ENCODE measurements at places on chromosomes 2 and 18. TPM values are rescaled to one million over a fixed set of nuclear protein-coding genes. Genes with fewer than 3 reads are reported as not detected.
A peak's percentile ranks its signal among the peaks of the same experiment; 100 is the strongest.

DNA sequence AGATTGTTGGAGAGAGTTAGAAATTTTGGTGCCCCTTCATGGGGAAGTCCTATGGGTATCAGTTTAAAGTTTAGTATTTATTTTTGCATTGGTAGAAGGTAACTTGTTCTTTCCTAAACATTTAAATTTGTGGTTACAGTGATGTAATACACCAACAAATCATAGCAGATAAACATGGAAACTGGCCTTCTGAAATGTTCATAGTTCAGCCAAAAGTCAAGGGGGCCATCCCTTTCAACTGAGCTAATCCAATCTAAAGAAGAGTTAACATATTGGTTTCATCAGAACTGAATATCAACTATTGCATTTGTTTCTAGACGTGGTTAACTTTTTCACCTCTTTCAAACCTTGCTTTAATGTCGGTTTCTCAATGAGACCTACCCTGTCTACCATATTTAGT lies 46.3 kb downstream of the PPP1R1C start:
- DNase-seq, result no peak

DNA sequence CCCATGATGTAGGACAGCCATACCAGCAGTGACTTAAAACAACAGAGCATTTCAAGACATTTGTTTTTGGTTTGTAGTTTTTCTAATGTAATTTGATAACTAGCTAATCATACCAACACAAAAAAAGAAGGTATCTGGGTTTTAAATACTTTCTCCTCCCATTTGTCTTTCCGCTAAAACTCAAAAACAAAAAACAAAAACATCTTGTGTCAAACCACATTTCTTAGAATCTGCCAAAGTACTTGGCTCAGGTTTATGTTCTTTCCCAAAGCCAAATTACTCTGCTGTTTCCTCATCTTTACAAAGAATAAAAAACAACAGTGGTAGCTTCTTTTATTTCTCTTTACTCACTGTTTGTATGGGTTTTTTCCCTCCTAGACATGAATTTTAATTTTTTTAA lies 71.5 kb downstream of the GREB1L start:
- no peak for DNase-seq

- DNase-seq, result no peak
Measured at GRCh38 chr18:73409242-73409641, 541.5 kb upstream of the NETO1 start.

The SLC4A3 gene
- polyA plus RNA-seq, result 2.2 TPM

GRCh38 chr2:228072669-228073068 lies 108.8 kb downstream of the SPHKAP start:
- DNase-seq, result no peak

The HOXD9 gene
- 1.9 TPM for polyA plus RNA-seq

GRCh38 chr2:217739741-217740140 lies 263.1 kb downstream of the TNS1 start:
- DNase-seq, result no peak

The EVX2 gene
- not detected for polyA plus RNA-seq

The GKN2 gene
- polyA plus RNA-seq, result not detected

The LRRTM4 gene
- not detected for polyA plus RNA-seq

The CNDP1 gene
- polyA plus RNA-seq, result 11.9 TPM

GRCh38 chr2:170354855-170355780 lies 177.2 kb downstream of the MYO3B start:
- no peak for DNase-seq

GRCh38 chr2:186575302-186575701 lies 14.6 kb upstream of the ITGAV start:
- peak; percentile 73 for DNase-seq

DNA sequence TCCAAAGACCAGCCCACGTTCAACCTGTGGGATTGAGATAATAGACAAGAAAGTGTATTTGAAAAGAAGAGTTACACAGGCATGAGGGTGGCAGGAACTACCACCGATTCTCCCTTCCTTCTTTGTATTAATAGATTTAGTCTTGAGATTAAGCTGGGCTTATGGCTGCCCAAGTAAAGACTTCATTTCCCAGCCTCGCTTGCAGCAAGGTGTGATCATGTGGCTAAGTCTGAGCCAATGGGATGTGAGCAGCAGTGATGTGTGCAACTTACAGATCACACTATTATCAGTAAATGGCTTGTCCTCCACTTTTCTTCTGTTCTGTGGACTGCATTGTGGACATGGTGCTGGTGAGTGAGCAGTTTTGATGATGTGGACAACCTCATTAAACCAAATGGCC lies 101.7 kb downstream of the POLR1A start:
- DNase-seq, result no peak

The R3HDM1 gene
- polyA plus RNA-seq, result 6.7 TPM

The FEV gene
- polyA plus RNA-seq, result 5.7 TPM

DNA sequence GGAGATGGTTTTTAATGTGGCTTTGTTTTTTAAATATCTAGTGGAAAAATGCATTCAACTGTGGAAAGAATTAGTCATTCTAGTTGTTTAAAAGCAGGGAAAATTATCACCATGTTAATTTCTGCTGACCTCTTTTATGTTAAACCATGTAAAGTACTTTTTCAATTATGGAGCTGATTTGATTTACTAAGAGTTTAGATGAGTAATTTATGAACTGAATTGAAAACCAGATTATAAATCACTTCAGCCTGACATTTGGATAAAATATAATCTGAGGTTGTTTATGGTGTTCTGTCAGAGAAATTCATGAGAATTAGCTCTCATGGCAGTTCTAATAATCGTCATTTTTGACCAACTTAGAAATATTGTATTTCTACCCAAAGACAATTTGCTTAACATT lies 11.6 kb downstream of the ITGA4 start:
- DNase-seq, result no peak

DNA sequence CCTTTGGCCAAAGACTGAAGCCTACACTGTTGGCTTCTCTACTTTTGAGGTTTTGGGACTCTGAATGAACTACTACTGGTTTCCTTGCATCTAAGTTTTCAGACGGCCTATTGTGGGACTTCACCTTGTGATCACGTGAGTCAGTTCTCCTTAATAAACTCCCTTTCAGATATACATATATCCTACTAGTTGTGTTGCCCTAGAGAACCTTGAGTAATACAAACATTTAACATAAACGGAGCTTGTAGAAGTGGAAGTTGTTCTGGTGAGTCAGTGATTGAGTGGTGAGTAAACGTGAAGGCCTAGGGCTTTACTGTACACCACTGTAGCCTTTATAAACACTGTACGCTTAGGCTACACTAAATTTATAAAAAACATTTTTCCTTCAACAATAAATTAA lies 107.2 kb upstream of the CDH2 start:
- DNase-seq, result no peak

DNA sequence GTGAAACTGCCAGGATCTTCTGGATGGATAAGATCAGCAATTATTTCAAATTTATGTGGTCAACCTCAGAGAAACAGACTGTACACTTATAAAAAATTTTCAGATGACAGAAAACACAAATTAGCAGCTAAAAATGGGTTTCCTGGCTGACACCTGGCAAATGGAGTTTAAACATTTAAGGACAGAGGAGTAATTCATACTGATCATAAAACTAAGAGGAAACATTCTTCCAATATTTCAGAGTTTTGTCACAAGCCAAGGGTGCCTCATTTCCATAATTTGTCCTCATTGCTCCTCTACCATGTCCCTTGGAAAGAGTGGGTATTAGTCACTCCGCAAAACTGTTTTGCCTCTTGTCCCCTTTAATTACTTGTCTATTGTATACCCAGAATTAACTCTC lies 70.2 kb downstream of the TMEFF2 start:
- no peak for DNase-seq

DNA sequence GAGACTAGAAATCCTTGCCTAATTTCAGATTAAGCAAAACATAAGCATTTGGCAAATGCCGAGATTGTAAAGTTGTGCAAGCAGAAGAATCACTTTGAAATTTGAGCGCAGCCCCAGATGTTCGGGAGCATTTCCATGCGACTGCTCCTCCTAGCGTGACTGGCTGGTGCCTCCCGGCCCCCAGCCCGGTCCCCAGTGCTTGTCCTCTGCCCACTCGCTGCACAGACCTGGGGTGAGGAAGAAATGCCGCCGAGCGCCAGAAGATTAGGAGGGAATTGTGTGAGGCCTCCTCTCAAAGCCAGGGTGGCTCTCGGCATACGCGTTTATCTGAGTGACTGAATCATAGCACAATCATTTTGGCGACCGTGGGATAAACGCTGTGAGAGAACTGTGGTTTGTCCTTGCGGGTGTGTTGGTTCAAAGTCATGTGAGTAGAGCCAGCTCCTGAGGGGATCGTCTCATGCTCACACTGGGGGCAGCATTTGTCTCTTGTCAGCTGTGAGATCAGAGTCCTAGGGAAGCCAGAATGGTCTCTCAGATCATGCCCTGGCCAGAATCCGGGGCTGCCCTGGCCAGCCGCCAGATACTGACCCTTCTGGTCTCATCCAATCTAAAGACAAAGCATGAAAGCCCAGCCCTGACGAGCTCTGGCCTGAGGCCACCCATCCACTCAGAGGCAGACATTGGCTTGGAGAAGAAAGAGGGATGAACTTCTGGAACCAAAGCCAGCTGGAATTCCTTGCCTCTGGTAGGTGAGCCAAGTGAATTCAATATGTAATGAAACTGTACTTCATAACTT lies 189.3 kb downstream of the SH3RF3 start:
- peak; percentile 33 for DNase-seq

The CACNB4 gene
- polyA plus RNA-seq, result 1.3 TPM

DNA sequence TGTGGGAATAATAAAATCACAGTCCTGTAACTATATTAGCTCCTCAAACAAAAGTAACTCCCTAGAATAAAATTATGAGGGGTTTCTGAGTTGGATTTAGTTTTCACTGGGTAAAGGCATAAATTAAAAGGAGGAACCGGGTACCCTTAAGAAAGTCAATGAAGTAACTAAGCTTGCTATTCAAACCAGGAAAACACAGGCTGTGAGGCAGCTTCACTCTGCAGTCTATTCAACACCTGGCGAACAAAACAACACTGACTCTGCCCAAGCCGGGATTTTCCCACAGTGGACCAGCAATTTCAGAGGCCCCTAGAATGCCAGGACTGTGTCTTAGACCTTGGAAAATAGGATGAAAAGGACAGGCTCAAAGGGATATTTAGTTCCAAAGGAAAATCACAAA lies 24.6 kb upstream of the CREB1 start:
- no peak for DNase-seq

The NT5DC4 gene
- 0.04 TPM for polyA plus RNA-seq

The GAL3ST2 gene
- 0.04 TPM for polyA plus RNA-seq

- no peak for DNase-seq
Measured at GRCh38 chr2:201059961-201060755, 11.3 kb downstream of the HYCC2 start.

GRCh38 chr2:65053199-65053598 lies 3.0 kb upstream of the CEP68 start:
- DNase-seq, result no peak

GRCh38 chr2:167100506-167100905 lies 212.2 kb downstream of the XIRP2 start:
- no peak for DNase-seq

The AGXT gene
- polyA plus RNA-seq, result 0.58 TPM

The SLC9A4 gene
- not detected for polyA plus RNA-seq

The SPDYA gene
- 0.06 TPM for polyA plus RNA-seq

GRCh38 chr2:234218266-234219045 lies 168.0 kb downstream of the SPP2 start:
- peak; percentile 28 for DNase-seq

The LIPG gene
- polyA plus RNA-seq, result 33.0 TPM

GRCh38 chr18:73940721-73941120 lies 206.9 kb downstream of the FBXO15 start:
- no peak for DNase-seq

DNA sequence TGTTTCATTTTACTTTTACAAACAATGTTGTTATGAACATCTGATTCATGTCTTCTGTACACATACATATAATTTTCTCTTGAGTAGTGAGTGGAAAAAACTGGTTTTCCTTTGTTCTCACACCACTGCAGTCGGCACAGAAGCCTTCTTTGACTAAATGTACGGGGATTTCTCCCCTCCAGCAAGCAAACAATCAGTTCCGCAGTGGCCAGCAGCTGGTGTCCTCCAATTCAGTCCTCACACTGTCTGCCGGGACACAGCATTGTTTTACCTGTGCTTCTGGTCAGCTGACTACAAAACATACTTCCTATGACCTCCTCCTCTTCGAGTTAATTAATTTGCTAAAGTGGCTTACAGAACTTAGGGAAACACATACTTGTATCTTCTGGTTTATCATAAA lies 202.8 kb downstream of the WDR7 start:
- DNase-seq, result no peak

- DNase-seq, result no peak
Measured at GRCh38 chr2:82007071-82007664, 1702.6 kb upstream of the LRRTM1 start.

- no peak for DNase-seq
Measured at GRCh38 chr2:7567646-7568045, 650.4 kb downstream of the RNF144A start.

The CRACDL gene
- 4.6 TPM for polyA plus RNA-seq

The SCG2 gene
- 4.0 TPM for polyA plus RNA-seq

The ACTG2 gene
- polyA plus RNA-seq, result 20.5 TPM

GRCh38 chr2:6148882-6149281 lies 456.7 kb downstream of the SOX11 start:
- no peak for DNase-seq

The CPO gene
- polyA plus RNA-seq, result 15.7 TPM

DNA sequence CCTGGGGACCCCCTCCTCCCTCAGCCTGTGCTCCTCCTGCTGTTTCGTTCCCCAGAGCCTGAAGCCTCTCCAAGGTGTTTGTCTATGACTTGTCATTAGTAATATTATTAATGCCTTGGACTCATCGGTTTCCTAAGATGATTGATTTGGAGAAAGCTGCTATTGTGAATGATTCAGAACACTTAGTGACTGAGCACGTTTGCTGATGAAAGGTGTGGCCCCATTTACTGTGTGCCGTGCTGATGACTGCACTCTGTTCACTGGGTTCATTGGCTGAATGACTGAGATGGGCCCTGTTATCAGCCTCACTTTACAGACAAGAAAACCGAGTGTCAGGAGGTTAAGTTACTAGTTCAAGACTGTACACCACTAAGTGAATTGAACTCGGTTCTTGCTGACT lies 111.4 kb downstream of the SPP2 start:
- DNase-seq, result no peak

DNA sequence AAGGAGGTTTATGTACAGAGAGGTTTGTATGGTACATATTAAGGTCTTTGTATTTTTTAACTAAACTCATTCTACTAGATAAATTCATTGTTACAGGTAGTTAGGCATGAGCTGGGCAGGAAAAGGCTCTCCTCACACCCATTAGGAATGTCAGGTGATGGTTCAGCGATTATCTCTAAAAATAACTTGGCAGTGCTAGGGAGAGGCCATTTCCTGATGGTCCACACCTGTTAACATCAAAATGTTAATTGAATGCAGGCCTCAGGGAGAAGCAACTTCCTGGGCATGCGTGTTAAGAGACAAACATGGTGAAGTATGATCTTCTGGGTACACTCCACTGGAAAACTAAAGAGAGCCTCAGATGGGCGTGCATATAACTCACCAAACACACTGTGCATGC lies 73.6 kb downstream of the ARL6IP6 start:
- DNase-seq, result no peak

GRCh38 chr2:165567273-165567672 lies 97.8 kb downstream of the CSRNP3 start:
- DNase-seq, result no peak

DNA sequence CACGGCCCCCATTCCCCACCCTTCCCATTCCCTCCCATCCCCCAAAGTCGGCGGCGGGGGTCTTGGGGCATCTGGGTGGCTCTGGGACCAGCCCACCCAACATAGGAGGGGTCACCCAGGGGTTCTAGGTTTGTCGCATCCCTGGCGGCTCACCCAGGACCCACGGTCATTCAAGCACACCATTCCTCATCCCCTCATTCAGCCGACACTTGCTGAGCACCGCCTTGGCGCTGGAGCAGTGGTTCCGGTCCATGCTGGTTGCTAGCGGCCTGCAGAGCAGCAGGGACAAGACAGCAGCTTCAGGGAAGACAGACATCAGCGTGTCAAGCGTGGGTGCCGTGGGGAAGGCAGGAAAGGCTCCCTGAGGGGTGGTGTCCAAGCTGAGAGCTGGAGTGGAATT lies 50.5 kb upstream of the OTOS start:
- no peak for DNase-seq

Measured in small intestine (tissue), 16 donors.